ENCODE measurements at places on chromosomes 7 and 10.
A peak's percentile ranks its signal among the peaks of the same experiment; 100 is the strongest.

DNA sequence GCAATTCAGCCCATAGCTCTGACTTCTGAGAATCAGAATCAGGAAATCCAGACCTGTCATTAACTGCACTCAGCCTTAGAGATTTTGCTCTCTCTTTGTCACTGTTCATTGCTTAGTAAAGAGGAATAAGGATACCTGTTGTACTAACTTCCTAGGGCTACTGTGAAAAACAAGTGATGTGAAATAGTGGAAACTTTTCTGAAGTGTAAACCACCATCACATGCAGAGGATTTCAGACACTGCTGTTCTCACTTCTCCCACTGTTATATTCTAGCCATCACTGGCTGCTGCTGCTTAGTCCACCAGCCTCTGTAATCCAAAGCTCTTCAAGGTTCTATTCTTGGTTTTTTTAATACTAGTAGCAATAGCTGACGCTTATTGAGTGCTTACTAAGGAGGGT lies 129.6 kb upstream of the CCDC6 start:
- H3K4me3 ChIP-seq, result no peak overlapping the region
- no peaks in the 10 kb centered on the region for H3K27me3 ChIP-seq
- H3K36me3 ChIP-seq, result no peaks in the 10 kb centered on the region

- no peak overlapping the region for H3K27ac ChIP-seq
- no peaks in the 10 kb centered on the region for H3K36me3 ChIP-seq
Measured at GRCh38 chr10:20181434-20181833, 365.2 kb downstream of the PLXDC2 start.

DNA sequence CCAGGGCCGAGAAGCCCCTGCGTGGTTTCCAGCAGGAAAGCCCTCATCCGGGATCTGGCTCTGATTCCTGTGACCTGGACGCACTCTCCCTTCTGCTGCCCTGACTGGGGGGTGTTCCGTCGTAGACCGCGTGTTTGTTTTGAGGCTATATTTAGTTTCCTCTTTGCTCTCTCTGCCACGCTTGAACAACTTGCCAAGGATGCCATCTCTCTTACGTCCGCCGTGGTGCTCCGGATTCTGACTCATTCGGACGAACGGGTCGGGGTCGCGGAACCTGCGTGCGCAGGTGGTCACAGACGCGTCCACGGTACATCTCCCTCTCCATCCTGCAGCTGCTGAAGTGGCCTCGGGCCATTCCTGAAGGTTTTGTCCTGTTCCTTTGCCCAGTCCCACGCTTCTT lies 10.4 kb upstream of the SORCS3 start:
- no peaks in the 10 kb centered on the region for H3K4me1 ChIP-seq
- no peak overlapping the region for H3K27ac ChIP-seq
- no peak overlapping the region for H3K4me3 ChIP-seq

DNA sequence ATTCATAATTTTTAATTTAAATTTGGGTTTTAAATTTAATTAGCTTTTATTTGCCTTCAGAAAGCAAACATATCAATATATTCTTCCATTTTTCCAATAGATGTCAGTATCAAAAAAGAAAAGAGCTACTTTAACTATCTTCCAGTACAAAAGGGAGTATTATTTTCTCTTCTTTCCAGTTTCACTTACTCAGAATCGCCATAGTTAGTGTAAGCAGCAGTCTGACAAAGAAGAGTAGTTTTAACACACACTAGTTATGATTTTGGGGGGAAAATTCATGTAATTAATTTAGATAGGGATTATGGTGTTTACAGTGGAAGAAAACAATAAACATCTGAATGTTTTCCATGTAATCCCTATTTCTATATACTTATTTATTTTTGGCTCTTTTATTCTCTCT lies 272.6 kb upstream of the DGKB start:
- DNase-seq, result no peak
- no peaks in the 10 kb centered on the region for H3K4me1 ChIP-seq
- H3K27ac ChIP-seq, result no peak overlapping the region
- no peak overlapping the region for H3K4me3 ChIP-seq

DNA sequence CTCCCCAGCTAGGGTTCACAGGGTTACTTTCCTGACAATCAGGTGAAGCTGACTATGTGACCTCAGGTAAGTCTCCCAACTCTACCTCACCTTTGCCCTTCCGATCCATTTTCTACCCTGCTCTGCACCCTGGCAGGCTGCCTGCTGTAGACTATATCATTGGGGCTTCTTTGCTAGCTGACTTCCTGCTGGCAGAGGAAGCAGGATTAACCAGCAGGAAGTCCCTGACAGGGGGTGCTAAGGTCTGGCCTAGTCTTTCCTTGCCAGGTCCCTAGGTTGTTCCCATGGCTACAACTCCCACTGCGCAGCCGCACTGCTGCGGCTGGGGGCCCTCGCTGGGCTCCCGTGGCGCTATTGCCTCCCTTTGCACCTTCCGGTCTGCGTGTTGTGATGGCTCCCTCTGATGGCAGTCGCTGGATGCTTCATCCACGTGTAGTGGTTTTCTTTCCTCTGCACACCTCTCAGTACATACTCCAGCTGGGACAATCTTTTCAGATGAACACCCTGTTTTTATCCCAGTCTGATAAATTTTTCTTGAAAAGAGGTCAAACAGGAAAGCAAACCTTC lies 365.9 kb downstream of the REEP3 start:
- no peak overlapping the region for H3K4me3 ChIP-seq
- peak; percentile 75 for DNase-seq
- no peaks in the 10 kb centered on the region for H3K4me1 ChIP-seq
- no peaks in the 10 kb centered on the region for H3K36me3 ChIP-seq
- no peaks in the 10 kb centered on the region for H3K27me3 ChIP-seq
- no peak overlapping the region for H3K27ac ChIP-seq

- no peak for DNase-seq
- H3K27me3 ChIP-seq, result peaks cover 23% of the 10 kb centered on the region
- no peak overlapping the region for H3K4me3 ChIP-seq
- no peaks in the 10 kb centered on the region for H3K36me3 ChIP-seq
- no peak overlapping the region for H3K27ac ChIP-seq
- H3K4me1 ChIP-seq, result no peaks in the 10 kb centered on the region
Measured at GRCh38 chr10:124319926-124320391, 98.8 kb downstream of the OAT start.

All from K562 (cell line).